Fibroblast of villous mesenchyme (primary cell): ENCODE measurements at places on chromosomes 11 and 22. TPM values are rescaled to one million over a fixed set of nuclear protein-coding genes. Genes with fewer than 3 reads are reported as not detected.

Gene OLFML1
- 1.9 and 2.2 TPM in 2 replicates for total RNA-seq

Gene NCF4
- total RNA-seq = not detected in 2 replicates

Gene KCNE3
- under 0.01 and 0.64 TPM in 2 replicates for total RNA-seq

Gene TMEM191B
- 1.3 and 2.3 TPM in 2 replicates for total RNA-seq

Gene FGF19
- total RNA-seq = not detected in 2 replicates

Gene KCTD14
- 0.97 and 4.3 TPM in 2 replicates for total RNA-seq

Gene MISFA
- total RNA-seq = under 0.01 and 0.32 TPM in 2 replicates

Gene GPHA2
- total RNA-seq = not detected in 2 replicates

Gene RPUSD4
- 18.0 and 19.0 TPM in 2 replicates for total RNA-seq

Gene TMEM191C
- 0.97 and 1.7 TPM in 2 replicates for total RNA-seq

Gene ANGPTL5
- not detected in 2 replicates for total RNA-seq

Gene MS4A12
- not detected in 2 replicates for total RNA-seq

- DNase-seq = no peak
Observed at GRCh38 chr11:95128602-95129001, 39.0 kb downstream of the ENDOD1 start.

- DNase-seq = peak; percentile 30
Observed at GRCh38 chr11:9895006-9895405, 231.1 kb downstream of the SWAP70 start.

- peak; percentile 42 for DNase-seq
Observed at GRCh38 chr11:16167706-16168487, 188.4 kb downstream of the SOX6 start.

GRCh38 chr11:127795326-127795725 lies 792.0 kb downstream of the ETS1 start:
- no peak for DNase-seq

- DNase-seq = no peak
Observed at GRCh38 chr22:42066126-42066761, 4.4 kb downstream of the NAGA start.

- no peak for DNase-seq
Observed at GRCh38 chr11:36089920-36090319, 146.1 kb downstream of the LDLRAD3 start.

DNA sequence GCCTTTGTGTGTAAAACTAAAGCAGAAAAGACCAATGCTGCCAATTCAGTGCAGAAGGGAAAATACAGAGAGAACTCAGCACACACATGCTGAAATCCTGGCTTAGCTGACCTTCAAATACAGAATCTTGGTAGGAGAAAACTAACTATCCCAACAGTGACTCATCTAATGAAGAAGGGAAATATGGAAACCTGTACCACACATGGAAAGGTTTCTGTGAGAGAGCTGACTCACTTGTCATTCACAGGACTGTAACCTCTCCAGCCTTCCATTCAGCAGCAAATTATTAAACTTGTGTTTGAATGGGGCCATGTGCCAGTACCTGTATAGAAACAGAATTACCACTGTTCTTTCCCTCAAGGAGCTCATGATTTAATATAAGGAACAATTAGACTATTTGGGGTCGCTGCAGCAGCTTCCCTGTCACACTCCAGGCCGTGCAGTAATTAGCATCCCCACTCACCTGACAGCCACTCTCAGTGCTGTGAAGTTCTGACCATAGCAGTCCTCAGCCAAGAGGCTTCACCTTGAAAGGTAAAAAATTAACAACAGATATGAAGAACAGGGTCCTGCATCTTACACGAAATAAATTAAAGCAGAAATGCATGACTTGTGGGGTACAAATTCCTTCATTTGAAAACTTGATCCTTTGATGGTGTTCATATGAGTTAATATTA lies 53.9 kb downstream of the MSANTD4 start:
- peak; percentile 2 for DNase-seq

- DNase-seq = peak; percentile 39
Observed at GRCh38 chr11:63488789-63489188, 2.2 kb downstream of the PLAAT5 start.

GRCh38 chr11:119486016-119486415 lies 63.0 kb upstream of the THY1 start:
- no peak for DNase-seq

- DNase-seq = no peak
Observed at GRCh38 chr22:30000566-30000965, 79.7 kb upstream of the HORMAD2 start.

DNA sequence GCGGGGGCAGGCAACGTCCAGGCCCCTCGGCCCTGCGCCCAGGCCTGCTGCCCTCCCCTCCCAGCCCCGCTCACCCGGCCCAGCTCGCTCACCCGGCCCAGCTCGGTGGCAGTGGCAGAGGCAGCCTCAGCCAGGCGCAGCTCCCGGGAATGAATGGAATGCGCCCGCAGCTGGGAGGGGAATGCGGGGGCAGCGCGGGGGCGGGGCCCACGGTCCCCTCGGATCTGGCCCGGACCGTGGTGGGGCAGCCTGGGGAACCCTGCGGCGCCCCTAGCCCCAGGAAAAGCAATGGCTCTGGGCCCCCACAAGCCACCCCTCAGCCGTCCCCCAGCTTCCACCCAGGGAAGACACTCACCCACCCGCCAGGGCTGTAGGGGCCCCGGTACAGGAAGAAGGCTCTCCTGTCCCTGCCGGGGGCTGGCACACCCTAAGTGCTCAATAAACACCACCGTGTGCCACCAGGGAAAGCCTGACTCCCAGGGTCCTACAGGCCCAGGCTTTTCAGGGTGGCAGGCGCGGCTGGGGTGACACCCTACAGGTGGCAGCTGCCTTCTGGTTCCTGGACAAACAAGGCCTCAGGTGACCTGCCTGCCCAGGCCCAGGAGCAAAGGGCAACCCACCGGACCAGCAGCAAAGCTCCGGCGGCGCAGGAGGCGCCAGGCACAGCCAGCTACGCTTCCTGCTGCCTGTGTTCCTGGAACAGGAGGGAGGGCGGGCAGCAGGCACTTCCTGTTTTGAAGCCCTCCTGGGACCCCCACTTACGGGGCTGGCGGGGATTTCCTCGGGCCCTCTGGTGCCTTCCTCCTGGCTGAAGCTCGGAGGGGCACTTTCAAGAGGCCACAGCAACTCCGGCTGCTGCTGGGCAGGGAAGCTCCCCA lies 13.8 kb downstream of the PLXNB2 start:
- DNase-seq = peak; percentile 69

- no peak for DNase-seq
Observed at GRCh38 chr22:50571264-50572175, 6.7 kb downstream of the CPT1B start.

DNA sequence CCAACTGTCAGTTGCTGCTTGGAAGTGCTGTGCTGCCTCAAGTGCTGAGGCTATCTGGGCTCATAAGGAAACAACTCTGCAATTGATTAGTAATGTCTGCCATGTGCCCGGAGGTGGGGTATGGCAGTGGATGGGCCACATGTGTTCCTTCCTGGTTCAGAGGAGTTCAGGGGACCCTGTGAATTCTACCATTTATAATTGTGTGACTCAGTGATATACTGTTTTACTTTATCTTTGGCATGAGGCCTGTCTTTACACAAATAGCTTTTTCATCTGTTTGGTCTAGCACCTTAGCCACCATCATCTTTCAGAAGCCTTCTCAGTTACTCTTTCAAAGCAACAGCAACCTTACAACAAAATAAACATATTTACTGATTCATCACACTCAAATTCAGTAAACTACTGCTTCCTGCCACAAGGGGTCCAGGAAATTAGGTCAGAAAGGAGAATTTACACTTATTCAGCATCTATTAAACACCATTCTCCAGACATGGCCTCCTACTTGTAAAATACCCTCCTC lies 20.9 kb downstream of the DKK3 start:
- peak; percentile 70 for DNase-seq

GRCh38 chr22:43837666-43838065 lies 24.6 kb downstream of the SULT4A1 start:
- DNase-seq = no peak

- no peak for DNase-seq
Observed at GRCh38 chr22:40597526-40598430, 38.7 kb downstream of the MRTFA start.

- DNase-seq = no peak
Observed at GRCh38 chr11:3107608-3108182, 50.5 kb upstream of the CARS1 start.

DNA sequence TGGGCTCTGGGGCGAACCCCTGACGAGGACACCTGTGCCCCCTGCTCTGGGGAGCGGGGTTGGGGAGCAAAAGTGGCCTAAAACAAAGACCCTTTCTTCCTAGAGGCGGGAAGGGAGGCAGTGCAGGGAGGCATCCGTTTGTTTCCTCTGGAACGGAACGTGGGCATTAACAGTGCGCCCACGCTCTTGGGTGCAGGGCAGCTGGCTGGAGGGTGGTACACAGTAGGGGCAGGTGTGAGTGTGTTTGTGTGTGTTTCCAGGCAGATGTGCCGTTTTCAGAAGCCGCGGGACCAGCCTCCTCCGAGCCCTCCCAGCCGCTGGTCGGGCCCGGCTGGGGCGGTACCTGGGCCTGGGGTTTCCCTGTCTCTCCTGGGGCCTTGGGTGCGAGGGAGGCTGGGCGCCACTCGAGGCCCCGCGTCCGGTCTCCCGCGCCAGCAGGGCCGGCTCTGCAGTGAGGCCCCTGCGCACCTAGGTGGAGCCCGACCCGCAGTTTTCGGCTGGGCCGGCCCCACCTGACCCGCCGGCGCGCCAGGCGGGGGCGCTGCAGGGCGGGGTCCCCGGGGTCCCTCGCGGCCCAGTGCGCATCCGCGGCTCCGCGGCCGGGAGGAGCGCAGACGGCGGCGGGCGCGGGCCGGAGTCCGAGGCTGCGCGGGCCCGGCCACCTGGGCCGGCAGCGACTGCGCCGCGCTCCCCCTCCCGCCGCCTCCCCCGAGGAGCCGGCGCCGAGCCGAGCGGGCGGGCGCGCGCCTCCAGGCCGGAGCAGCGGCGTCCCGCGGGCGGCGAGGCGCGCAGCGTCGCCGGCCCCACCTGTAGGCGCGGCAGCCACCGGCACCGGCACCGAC lies 1252.7 kb downstream of the BRD1 start:
- DNase-seq = no peak

GRCh38 chr11:134516529-134516928 lies 104.5 kb upstream of the B3GAT1 start:
- DNase-seq = no peak

- no peak for DNase-seq
Observed at GRCh38 chr11:7683571-7683970, 10.3 kb upstream of the CYB5R2 start.

DNA sequence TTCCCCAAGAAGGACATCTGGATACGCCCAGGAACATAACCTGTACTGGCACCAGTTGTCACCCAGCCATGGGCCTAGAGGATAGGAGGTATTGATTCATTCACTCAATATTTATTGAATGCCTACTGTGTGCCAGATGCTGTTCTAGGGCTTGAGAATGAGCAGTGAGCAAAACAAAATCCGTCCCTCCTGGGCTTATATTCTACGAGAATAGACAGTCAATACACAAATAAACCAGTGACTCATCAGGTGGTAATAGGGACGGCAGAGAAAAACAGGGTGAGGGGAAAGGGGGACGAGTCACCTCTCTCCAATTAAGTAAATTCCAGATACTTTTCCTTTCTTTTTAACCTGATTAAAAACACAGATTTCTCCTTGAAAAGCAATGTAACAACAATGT lies 103.5 kb downstream of the MICAL2 start:
- peak; percentile 71 for DNase-seq

- DNase-seq = no peak
Observed at GRCh38 chr11:91158297-91158696, 935.4 kb upstream of the CHORDC1 start.

- peak; percentile 56 for DNase-seq
Observed at GRCh38 chr11:80593648-80594374, 1153.0 kb upstream of the TENM4 start.

DNA sequence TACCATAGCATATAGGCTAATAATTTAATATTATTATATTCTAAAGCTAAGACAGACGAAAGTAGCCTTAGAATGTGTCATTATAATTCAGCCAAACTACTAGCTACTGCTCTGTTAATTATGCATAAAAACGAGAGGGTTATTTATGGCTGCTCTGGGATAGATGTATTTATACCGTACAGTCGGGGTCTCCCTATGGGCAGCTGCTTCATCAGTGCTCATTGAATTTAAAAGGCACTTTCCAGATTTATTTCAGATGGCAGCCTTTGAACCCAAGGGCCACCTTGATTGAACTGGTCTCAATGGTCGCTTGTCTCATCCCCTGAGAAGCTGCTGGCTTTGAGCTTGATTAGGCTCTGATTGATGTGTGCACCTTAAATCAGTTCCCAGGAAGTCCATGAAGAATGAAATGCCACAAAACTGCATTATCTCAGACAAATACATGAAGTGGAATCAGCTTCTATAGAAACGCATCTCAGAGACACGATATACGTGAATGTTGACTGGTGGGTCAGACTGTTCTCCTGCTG lies 377.6 kb downstream of the LRRC4C start:
- DNase-seq = no peak

GRCh38 chr11:30873924-30874610 lies 287.9 kb upstream of the MPPED2 start:
- DNase-seq = no peak

- no peak for DNase-seq
Observed at GRCh38 chr22:41461901-41462300, 6.6 kb downstream of the PHF5A start.

- no peak for DNase-seq
Observed at GRCh38 chr11:71248251-71248570, 4.2 kb downstream of the SHANK2 start.
